ENCODE measurements at places on chromosomes 1 and 21. TPM values are rescaled to one million over a fixed set of nuclear protein-coding genes. Genes with fewer than 3 reads are reported as not detected.

- H3K27ac ChIP-seq, result no peak overlapping the region
- no peak for DNase-seq
These were observed 244.9 kb downstream of the DISC1 start for GRCh38 chr1:231871471-231871870.

- no peaks in the 10 kb centered on the region for H3K27me3 ChIP-seq
- no peak for DNase-seq
- H3K4me1 ChIP-seq, result no peaks in the 10 kb centered on the region
- H3K27ac ChIP-seq, result no peak overlapping the region
- H3K4me3 ChIP-seq, result no peak overlapping the region
These were observed 59.0 kb upstream of the KCND3 start for GRCh38 chr1:112048421-112048820.

- no peak for DNase-seq
- H3K4me1 ChIP-seq, result no peaks in the 10 kb centered on the region
- H3K27ac ChIP-seq, result no peak overlapping the region
- H3K27me3 ChIP-seq, result peaks cover 9% of the 10 kb centered on the region
- no peak overlapping the region for H3K4me3 ChIP-seq
- no peaks in the 10 kb centered on the region for H3K36me3 ChIP-seq
These were observed 8.6 kb upstream of the LHX4 start for GRCh38 chr1:180221462-180221861.

- no peaks in the 10 kb centered on the region for H3K36me3 ChIP-seq
- peak overlapping the region; percentile 45 for H3K4me3 ChIP-seq
- no peaks in the 10 kb centered on the region for H3K27me3 ChIP-seq
- peak; percentile 46 for DNase-seq
These were observed 101.4 kb upstream of the VAMP3 start for GRCh38 chr1:7669559-7670311.

DNA sequence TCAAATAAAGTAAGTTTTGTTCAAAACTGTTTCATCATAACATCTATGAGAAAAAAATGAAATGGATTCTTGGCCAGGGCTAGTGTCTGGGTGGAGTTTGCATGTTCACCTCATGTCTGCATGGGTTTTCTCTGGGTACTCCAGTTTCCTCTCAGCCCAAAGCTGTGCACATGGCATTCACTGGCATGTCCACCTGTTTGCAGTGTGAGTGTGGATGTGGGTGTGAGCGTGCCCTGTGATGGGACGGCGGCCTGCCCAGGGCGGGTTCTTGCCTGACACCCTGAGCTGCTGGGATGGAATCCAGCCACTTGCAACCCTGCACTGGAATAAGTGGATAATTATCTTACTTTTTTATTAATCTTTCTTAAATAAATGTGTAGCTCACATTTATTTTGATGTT lies 185.5 kb downstream of the RYR2 start:
- no peaks in the 10 kb centered on the region for H3K27me3 ChIP-seq
- H3K4me3 ChIP-seq, result no peak overlapping the region
- no peak for DNase-seq
- no peak overlapping the region for H3K27ac ChIP-seq
- no peaks in the 10 kb centered on the region for H3K4me1 ChIP-seq
- H3K36me3 ChIP-seq, result no peaks in the 10 kb centered on the region

GRCh38 chr1:236007781-236008180 lies 57.1 kb downstream of the NID1 start:
- H3K36me3 ChIP-seq, result no peaks in the 10 kb centered on the region
- no peak overlapping the region for H3K4me3 ChIP-seq
- DNase-seq, result no peak
- no peaks in the 10 kb centered on the region for H3K27me3 ChIP-seq
- H3K27ac ChIP-seq, result no peak overlapping the region

Gene LRRC38
- 2.9 TPM for polyA plus RNA-seq

Gene SMPDL3B
- not detected for polyA plus RNA-seq

All from psoas muscle (tissue), 8 donors.